EL (cell line): ENCODE measurements at places on chromosomes 5 and 9.
A peak's percentile ranks its signal among the peaks of the same experiment; 100 is the strongest.

GRCh38 chr5:95887977-95888376 lies 65.5 kb upstream of the GLRX start:
- no peak for DNase-seq

- no peak for DNase-seq
These were observed 14.8 kb downstream of the STC2 start for GRCh38 chr5:173313351-173313801.

DNA sequence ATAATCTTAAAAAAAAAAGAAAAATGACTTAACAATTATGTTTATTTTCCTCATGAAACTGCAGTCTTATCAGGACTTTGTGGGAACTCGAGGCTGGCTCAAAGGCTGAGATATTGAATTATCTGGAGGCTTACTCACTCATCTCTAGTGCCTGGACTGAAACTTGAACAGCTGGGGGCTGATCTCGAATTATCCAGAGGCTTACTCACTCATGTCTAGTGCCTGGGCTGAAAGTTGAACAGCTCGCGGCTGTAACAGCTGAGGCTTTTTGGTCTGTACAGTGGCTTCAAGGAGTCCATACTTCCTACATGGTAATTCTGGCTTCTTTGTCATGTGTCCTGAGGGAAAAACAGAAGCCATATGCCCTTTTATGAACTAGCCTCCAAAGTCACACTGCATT lies 371.9 kb downstream of the CETN3 start:
- DNase-seq = no peak

GRCh38 chr5:1227667-1228066 lies 2.5 kb downstream of the SLC6A18 start:
- DNase-seq = peak; percentile 46

GRCh38 chr9:97791542-97791941 lies 61.5 kb upstream of the FOXE1 start:
- no peak for DNase-seq

GRCh38 chr5:142650881-142651280 lies 35.0 kb downstream of the FGF1 start:
- no peak for DNase-seq

DNA sequence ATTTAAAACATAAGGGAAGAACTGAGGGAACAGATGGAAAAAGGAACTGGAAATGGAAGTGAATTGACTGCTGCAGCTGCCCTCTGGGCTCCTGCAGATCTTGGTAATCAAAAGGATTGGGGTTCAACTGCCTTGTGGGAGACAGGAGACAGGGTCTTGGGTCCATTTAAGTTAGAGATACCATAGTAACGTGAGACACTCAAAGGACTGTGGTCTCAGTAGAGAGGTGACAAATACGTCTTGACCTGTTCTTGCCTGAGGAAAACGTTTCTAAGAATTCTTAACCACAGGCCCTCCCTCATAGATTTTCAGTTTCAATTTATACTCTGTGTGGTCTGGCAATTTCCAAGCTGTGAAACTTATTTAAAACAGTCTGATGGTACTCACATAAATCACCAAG lies 100.8 kb upstream of the DHFR start:
- DNase-seq = no peak

GRCh38 chr9:69109152-69109551 lies 64.9 kb upstream of the TJP2 start:
- DNase-seq = no peak

- DNase-seq = peak; percentile 93
These were observed 14.9 kb downstream of the SPAAR start for GRCh38 chr9:35923927-35924763.

DNA sequence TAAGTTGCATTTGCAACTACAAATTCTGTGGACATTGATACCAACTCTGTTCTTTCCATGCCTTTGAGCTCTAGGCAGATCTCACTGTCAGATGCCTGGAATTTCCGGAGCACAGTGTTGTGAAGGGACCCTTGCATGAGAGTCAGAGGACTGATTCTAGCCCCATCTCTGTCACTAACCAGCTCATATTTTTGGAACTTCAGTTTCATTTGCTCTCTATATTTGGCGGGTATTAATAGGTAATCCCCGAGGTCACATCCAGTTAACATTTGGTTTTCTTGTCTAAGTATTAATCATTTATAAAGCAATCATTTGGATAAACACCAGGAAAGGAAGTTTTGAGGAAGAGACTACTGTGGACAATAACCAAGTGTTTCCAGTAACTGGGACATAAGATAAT lies 115.7 kb downstream of the MAN2A1 start:
- DNase-seq = peak; percentile 13

DNA sequence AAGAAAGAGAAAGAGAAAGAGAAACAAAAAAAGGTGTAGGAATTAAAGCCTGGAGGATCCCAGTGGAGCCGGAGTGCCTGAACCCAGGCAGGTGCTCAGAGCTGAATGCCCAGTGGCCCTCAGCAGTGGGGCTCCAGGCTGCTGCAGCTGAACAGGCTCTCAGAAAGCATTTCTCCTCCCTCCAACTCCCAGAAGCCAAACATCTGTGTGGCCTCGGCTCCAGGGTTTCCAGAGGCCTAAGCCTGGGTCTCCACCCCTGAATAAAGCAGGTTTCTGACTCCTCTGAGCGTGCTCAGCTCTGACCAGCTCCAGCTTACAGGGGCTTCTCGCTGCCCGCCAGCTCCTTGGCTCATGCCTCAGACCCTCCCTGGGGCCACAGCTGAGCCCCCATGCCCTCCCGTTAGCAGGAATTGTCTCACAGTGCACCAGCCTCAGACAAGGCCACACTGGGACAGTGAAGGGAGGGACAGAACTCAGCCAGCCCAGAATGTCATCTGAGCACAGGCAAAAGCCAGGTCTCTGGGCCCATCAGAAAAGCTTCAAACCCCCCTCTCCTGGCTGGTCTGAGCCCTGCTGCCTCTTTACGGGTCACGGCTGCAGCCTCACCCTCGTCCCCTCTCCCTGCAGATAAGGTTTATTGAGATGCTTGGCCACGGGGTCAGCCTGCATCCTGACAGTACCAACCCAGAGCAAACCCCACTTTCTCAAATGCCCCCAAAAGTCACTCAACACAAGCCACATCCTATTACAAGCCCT lies 114.4 kb upstream of the PPP1R26 start:
- DNase-seq = no peak

DNA sequence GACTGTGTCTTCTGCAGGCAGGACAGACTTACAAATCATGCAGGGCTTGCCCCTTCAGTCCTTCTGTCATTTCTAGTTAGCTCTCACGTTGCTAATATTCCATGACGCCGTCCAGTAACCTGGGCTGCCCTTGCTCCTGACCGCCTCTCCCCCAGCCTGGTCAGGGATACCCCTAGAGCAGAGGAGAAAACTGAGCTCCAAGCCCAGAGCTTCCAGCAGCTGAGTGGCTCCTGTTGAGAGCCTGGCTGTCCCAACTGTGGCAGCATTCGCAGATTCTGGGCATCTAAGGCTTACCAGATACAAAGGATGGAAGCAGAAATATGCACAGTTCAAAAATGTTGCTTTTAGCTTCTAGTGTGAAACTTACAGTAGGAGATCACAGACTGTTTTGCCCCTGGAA lies 185.2 kb downstream of the CD180 start:
- no peak for DNase-seq

GRCh38 chr5:180126716-180127681 lies 55.4 kb upstream of the RNF130 start:
- DNase-seq = no peak

DNA sequence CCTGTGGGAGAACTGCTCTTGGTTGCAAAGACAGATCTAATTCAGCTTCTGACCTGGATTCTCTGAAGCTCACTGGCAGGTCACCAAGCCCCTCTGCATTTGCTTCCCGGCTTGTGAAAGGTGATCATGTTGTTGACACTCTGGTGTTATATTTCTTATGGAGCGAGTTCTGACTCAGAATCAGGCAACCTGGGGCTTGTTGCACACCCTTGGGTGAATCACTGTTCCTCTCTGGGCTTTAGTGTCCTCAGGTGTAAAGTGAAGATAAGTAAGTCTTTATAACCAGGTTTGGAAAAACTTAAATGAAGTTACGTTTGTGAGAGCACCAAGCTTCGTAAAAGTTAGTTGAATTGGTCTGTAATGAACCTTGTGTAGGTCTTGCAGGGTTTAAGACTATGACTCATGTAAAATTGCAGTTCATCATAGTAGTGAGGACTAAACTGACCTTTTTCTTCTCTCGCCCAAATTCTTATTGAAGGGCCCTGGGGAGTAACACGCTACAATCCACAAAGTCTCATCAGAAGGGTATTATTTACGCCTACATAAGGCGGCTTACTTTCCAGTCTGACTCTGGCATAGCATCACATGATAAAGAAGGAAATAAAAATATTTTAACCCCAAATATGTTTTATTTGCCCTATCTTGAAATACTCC lies 218.6 kb downstream of the TMEM38B start:
- DNase-seq = peak; percentile 19

DNA sequence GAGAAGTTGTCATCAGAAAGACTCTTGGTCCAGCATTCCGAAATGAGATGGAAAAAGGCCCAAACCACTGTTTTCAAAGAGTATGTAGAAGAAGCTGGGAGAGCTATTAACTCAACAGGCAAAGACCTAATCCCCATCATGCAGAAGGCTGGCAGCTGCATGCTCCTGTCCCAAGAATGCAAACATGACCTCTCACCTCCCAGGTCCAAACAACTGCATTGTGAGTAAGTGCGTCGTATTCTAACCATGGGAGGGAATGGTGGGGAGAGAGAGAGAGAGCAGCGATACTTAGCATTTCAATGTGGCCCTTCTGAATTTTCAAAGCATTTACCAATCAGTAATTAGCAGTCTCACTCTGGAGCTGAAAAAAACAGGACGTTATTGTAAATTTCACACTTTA lies 27.6 kb downstream of the TRPC7 start:
- no peak for DNase-seq

GRCh38 chr9:126681336-126681735 lies 67.6 kb downstream of the LMX1B start:
- no peak for DNase-seq

GRCh38 chr5:171570244-171570825 lies 150.9 kb downstream of the FGF18 start:
- no peak for DNase-seq

DNA sequence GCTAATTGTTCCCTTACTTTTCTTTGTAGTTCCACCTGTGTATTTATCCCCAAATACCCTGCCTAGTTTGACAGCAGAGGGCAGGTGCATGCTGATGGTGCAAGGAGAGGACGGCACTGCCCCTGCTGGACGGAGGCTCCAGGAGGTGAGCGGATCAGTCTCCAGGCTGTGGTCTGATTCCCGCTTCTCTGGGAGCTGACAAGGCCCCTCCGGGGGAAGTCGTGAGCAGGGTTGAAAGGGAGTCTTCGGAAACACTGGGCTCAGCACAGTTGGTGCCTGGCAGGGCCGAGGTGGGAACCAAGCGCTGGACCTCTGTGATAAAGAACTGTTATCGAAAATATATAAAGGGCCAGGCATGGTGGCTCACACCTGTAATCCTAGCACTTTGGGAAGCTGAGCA lies 52.9 kb downstream of the RASGEF1C start:
- DNase-seq = no peak

DNA sequence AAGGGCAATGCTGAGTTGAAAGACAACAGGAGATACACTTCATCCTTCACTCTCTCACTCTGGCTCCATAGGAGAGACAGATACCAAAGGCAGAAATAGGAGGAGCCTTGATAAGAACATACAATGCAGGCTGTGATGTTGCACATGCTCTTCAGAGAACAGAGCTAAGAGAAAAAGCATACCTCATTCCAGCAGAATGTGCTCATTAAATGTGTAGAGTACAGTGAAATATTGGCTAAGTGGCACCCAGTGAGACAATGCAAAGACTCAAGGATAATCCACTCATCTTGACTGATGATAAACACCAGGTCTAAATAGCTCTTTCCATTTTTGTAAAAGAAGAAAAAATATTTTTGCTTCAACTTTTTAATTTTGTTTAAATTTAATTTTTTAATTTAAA lies 139.7 kb downstream of the OR2K2 start:
- no peak for DNase-seq

DNA sequence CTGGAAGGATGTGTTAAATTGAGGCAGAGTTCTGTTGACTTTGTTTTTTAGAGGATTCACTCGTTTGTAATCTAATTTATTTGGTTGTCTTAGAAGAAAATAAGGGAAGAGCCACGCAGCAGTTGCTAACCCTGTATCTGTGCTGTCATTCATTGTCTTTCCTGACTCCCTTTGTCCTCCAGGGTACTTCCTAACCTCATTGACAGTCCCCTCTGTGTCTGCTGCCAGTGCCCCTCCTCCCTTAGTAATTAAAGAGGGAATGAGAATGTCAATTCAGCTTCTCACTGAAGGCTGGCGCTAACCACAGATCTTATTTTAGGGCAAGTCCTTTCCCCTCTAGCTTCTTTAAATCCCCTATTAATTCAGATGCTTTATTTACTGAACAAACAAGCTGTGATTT lies 84.0 kb downstream of the MAST4 start:
- DNase-seq = no peak

- DNase-seq = no peak
These were observed 121.1 kb upstream of the DMRT1 start for GRCh38 chr9:720239-720881.

GRCh38 chr9:134099123-134099761 lies 31.4 kb upstream of the BRD3 start:
- peak; percentile 48 for DNase-seq

- DNase-seq = no peak
These were observed 51.1 kb downstream of the ENC1 start for GRCh38 chr5:74589204-74590056.

- no peak for DNase-seq
These were observed 375.7 kb upstream of the ZNF462 start for GRCh38 chr9:106487266-106487665.

GRCh38 chr9:107280543-107280942 lies 2.5 kb upstream of the RAD23B start:
- peak; percentile 72 for DNase-seq

DNA sequence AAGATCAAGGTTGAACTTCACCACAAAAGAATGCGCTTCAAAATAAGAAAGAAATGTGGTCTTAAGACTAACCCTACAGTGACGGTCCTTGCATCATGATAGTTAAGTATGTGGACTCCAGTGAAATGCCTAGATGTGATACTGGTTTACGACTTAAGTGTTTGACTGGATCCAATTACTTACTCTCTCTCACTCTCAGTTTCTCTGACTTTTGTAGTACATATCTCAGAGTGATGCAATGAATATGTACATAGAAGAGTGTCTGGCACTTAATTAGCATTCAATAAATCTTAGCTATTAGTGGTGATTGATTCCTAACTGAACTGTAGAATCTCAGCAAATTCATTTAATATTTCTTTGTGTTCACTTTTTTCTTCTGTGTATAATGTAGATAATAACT lies 411.7 kb upstream of the ITGA1 start:
- DNase-seq = no peak

- DNase-seq = no peak
These were observed 581.8 kb upstream of the WWC1 start for GRCh38 chr5:167709625-167710024.
